ENCODE measurements at places on chromosomes 16 and 17.

GRCh38 chr16:3577302-3577752, at the start of gene NLRC3:
Gene NLRC3 (minus strand): TSS chr16:3577403. CDS start chr16:3565036, 12,367 bp downstream.
- no peak for DNase-seq

DNA sequence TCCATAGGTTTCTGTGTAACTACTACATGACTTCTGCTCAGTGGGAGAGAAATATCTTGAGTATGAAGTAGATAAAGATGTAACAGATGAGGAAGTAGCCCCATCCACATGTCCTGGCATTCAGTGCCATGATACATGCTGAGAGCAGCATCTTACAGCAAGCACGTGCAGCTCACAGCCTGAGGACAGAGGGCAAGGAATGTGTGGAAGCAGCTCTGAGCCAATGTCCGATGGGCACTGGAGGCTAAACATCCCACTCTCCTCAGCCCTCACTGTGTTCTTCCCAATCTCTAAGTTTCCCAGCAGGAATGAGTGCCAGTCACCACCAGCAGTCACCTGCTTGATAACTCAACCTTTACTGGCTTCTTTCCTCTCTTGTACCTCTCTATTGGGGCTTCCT, 40.4 kb downstream of the CFDP1 start:
- DNase-seq, result no peak

DNA sequence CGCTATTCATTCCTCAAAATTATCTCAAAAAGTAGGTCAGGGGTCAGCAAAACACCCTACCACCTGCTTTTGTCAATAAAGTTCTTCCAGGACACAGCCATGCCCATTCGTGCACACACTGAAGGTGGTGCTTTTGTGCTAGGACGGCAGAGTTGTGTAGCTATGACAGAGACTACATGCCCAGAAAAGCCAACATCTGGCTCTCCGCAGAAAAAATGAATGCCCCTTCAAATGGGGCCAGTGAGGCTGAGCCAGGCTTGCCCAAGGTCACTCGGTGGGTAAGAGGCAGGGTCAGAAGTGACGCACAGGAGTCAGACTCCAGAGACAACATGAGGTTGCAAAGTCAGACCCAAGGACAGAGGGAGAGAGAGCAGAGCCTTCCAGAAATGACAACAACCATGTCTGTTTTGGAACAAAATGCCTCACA, 200.1 kb downstream of the XYLT1 start:
- no peak for DNase-seq

DNA sequence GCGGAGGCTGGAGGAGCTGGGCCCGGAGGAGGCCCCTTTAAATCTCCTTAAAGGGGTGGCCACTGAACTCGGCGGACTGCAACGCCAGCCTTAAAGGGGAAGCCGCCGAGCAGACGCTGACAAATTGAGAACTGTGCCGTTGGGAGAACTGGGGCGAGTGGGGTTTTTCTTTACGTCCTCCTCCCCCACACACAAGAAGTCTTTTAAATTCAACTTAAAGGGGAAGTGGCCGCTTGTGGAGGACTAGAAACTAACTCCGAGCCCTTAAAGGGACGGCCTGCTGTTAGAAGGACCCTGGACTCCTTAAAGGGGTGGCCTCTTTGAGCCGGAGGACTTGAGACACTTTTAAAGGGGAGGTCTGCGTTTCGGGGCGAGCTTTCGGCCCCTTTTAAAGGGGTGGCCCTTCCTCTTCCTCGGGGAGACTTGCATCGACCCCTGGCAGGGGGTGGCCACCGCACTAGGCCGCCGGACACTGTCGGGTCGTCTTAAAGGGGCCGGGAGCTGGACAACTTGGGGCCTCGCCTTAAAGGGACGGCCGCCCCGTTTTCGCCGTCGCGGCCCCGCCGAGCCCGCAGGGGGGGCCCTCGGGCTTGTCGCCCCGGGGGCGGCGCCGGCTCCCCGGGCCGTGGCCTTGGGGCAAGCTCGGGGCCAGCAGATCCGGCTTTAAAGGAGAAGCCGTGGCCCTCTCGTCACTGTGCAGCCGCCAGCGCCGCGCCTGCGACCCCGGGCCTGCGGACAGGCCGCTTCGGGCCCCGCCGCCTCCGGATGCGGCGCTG, 688 bp downstream of the FBRS start:
- peak; percentile 77 for DNase-seq

GRCh38 chr16:71288570-71288889, 672 bp downstream of the CMTR2 start:
- DNase-seq, result no peak

- no peak for DNase-seq
Measured at GRCh38 chr17:1239210-1239609, 31.0 kb upstream of the BHLHA9 start.

- DNase-seq, result peak; percentile 76
Measured at GRCh38 chr17:39738568-39738901, 797 bp downstream of the GRB7 start.

DNA sequence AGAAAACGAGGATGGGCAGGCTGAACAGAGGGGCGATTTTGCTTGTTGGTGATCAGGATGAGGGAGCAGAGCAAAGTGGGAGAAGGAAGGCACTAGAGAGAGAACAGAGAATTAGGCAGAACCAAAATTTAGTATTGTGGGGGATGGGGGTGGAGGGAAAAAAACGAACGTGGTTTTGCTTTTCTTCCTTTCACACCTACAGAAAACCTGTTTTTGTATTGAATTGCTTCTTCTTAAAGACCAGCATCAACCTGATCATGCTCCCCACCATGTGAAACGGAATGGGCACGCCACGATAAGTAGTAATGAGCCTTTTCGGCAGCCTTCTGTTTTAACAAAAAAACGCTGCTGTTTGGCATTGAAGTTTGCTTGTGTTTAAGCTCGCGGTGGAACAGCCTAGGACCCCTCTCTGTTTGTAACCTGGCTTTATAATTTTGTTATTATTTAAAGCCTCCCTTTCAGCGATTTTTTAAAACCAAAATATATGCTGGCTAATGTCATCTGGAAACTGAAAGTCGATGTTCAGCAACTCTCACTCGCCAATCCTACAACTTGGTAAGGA, 36.8 kb downstream of the ERCC4 start:
- DNase-seq, result no peak

DNA sequence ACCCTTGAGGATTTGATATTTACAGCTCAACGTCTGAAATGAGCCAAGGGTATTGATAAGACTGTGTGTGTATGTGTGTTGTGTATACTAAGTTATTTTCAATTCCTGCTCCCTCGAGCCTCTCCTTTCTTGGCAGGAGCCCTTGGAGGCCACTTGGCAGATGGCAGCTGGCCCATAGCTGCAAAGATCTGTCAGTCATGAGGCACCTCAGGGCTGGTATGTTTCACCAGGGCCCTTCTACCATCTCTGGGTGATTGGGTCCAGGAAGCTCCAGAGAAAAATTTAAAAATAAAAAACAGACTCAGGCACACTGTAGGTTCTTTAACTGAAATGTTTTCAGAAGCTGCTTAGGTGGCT, 355.7 kb downstream of the HAPSTR1 start:
- no peak for DNase-seq

GRCh38 chr16:57807968-57808528, 5.8 kb upstream of the KIFC3 start:
- peak; percentile 73 for DNase-seq

- DNase-seq, result no peak
Measured at GRCh38 chr16:69514356-69514755, 51.4 kb upstream of the NFAT5 start.
